Femur (tissue), 1 donor: ENCODE measurements at places on chromosomes 16 and 17.

GRCh38 chr17:75468291-75468754 lies 11.9 kb downstream of the TMEM94 start:
- no peak for DNase-seq

DNA sequence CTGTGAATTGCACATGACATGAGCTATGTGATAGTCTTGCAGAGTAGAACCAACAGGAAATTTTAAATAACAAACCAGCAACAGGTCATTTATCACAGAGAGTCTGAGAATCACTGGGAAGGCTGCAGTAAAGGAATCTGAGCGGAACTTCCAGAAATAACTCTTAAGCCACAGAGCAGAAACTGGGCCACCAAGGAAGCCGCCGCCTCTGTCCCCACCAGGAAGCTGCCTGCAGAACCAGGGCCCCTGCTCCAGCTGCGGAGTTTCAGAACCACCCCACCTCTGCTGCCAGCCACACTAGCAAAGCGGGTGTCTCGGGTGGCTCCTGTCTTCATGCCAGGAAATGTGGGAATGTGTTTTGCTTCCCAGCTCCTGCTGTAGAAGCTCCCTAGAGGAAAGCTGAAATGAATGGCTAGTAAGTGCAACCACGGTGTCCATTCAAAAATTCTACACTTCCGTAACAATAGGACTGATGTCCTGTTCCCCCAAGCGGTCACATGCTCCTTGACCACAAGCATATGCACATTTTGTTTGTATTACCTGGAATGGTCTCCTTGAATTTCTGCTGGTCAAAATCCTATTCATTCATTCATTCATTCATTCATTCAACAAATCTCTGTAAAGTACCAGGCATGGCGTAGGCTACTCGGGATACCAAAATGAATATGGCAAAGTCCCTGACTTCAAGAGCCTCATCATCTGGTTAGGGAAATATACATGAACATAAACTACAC lies 7.7 kb upstream of the ITPRIPL2 start:
- no peak for DNase-seq

GRCh38 chr16:24051125-24051524 lies 205.0 kb upstream of the CACNG3 start:
- DNase-seq, result no peak

DNA sequence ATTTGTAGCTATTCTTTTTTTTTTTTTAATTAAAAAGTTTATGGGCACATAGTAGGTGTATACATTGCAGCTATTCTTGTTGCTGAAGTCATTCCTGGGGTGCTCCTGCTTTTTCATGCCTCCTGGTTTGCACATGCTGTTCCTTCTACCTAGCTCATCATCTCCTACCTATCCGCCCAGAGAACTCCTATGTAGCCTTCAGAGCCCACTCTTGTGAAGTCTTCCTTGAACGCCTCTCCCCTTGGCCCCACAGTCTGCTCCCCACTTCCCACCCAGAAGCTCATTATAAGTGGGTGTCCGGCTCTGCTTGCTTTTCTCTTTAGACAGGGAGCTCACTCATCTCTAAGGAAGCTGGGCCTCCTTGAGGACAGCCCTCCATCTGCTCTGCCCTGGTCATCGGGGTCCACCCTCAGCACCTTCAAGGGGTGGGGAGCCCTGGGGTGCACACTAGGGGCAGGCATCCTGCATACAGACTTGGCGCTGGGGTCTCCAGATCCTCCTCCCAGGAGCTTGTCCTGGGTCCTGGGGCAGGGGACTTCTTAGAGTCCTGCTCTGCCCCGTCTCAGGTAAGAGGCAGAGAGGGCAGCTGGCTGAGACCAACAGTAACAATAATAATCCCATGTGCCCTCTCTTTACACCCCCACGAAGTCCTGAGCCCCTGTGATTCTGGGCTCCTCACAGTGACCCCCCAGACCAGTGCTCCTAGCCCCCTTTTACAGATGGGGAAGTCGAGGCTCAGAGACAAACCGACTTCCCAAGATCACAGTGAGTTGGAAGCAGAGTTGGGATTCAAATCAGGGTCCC lies 3.5 kb upstream of the B9D1 start:
- no peak for DNase-seq

- DNase-seq, result no peak
These were observed 79.1 kb downstream of the GPR139 start for GRCh38 chr16:19994466-19995170.

- peak; percentile 79 for DNase-seq
These were observed 3.5 kb upstream of the NHERF1 start for GRCh38 chr17:74744714-74745547.

DNA sequence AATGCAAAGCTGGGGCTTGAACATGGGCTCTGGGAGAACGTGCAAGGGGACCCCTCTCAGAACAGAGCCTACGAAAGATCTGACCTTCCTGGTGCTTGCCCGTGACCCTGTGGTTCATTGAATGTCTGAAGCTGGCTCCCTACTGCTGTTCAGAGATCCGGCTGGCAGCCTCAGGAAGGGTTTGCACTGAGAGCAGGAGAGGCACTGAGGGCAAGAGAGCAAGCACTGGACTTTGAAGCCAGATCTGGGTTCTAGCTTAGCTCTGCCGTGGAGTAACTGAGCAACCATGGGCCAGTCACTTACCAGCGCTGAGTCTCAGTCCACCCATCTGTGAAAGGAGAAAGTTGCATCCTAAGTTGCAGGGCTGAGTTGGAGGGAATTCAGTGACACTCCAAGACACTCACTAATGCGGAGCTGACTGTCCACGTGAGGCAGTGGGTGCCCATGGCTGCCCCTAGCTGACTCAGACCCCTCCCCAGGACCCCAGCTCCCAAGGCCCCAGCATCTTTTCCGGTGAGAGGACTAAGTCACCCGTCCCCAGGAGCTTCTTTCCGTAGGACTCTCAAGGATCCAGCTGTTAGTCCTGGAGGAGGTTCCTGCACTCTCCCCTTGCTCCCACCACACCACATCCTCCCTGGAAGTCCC lies 41.3 kb downstream of the BEAN1 start:
- DNase-seq, result no peak

GRCh38 chr16:24349320-24349719 lies 93.2 kb downstream of the CACNG3 start:
- DNase-seq, result no peak

DNA sequence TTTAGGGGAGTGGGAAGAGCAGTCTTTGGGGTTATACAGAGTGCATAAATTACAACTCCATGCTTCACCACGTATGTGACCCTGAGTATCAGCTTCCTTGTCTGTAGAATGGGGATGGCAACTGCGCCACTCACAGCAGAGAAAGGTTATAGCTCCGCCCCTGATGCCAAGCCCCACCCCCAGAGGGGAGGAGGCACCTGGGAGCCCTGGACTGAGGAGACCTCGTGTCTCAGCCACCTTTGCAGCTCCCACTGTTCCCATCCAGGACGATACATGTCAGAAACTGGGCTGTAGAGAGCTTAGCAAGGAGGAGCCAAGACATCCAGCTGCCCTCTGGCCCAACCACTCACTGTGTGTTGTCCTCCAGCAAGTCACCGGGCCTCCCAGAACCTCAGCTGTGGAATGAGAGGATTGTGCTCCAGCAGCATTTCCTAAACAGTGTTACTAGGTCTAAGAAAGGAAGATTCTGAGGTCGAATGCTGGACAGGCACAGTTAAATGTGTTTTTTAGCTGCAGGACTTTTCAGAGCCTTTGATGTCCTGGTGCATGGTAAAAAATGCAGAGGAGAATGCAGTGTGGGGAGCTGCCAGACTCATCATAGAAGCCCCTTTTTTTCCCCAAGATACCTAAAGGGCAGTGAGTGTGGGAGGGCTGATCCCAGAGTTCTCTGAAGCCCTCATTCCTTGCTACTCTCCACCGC lies 49.4 kb downstream of the BEAN1 start:
- DNase-seq, result peak; percentile 11

- peak; percentile 60 for DNase-seq
These were observed 344 bp downstream of the PSME3IP1 start for GRCh38 chr16:57185446-57185944.

DNA sequence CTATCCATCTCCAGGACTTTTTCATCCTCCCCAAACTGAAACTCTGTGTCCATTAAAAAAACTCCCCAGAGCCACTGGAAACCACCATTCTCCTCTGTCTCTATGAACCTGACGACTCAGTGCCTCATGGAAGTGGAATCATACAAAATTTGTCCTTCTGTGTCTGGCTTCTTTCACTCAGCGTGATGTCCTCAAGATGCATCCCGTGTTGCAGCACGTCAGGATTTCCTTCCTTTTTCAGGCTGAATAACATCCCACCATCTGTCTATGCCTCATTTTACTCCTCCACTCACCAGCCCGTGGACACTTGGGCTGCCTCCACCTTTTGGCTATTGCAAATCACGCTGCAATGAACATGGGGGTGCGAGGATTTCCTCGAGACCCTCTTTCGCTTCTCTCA lies 12.6 kb upstream of the ALDH3A1 start:
- DNase-seq, result no peak

DNA sequence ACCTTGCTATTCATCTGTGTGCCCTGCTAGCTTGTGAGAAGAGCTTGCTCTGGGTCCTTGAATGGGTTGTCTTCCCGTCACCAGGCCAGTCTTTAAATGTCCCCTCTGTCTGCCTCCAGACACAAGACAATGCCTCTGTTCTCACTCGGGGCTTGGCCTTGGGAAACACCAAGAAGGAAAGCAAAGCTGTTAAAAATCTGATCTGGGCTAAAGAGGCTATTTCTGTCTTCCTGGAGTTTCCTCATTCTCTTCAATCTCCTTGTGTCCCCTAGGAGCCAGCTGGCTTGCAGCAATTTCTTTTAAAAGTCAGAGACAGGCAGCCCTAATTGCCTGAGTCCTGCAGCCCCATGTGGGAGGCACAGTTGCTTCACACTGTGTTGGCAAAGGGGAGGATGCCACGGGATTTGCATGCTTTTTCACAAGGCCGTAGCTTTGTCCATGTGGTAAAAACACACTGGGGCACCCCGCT lies 2.5 kb downstream of the DNAI2 start:
- peak; percentile 62 for DNase-seq

GRCh38 chr16:89200850-89201411 lies 594 bp upstream of the SLC22A31 start:
- peak; percentile 17 for DNase-seq

DNA sequence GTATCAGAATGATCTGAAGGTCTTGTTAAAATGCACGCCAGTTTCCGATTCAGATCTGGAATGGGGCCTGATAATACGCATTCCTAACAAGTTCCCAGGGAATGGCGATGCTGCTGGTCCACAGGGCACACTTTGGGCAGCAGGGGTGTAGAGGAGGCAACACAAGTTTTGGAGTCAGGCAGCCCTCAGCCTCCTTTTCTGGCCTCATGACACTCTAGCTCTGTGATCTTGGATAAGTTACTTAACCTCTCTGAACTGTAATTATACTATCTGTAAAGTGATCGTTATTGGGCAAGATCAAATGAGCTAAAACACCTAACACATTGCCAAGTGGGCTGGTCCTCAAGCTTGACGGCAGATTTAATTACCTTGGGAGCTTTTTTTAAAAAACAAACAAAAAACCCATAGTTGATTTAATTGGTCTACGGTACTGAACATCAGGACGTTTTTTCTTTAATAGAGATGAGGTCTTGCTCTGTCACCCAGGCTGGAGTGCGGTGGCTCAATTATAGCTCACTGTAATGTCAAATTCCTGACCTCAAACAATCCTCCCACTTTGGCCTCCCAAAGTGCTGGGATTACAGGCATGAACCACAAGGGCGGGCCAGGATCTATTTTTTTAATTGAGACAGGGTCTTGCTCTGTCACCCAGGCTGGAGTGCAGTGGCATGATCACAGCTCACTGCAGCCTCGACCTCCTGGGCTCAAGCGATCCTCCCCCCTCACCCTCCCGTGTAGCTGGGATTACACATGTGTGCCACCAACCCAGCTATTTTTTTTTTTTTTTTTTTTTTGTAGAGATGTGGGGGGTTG lies 10.0 kb upstream of the MRPS23 start:
- DNase-seq, result peak; percentile 43

- DNase-seq, result peak; percentile 87
These were observed 29.0 kb downstream of the PIMREG start for GRCh38 chr17:6473128-6473767.
